ENCODE measurements at places on chromosomes 1 and 21.

DNA sequence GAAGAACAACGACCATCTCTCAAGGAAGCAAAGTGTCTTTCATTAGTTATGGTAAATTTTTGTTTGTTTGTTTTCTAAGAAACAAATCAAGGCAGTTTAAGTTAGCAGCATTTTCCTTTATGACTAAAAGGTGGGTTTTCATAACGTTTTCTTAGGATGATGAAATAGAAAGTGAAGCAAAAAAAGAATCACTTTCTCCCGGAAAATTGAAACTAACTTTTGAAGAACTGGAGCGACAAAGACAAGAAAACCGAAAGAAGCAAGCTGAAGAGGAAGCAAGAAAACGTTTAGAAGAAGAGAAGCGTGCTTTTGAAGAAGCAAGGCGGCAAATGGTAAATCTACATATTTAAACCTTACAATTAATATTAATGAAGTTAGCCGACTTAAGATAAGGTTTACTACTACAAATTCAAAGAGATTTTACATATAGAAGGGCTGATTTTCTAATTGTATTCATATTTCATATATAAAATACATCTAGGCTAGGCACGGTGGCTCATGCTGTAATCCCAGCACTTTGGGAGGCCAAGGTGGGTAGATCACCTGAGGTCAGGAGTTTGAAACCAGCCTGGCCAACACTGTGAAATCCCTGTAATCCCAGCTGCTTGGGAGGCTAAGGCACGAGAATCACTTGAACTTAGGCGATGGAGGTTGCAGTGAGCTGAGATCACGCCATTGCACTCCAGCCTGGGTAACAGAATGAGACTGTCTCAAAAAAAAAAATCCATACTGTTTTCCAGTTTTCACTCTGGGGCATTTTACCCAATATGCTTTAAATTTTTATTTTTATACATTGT, 38.3 kb downstream of the NEXN start:
- DNase-seq: no peak

DNA sequence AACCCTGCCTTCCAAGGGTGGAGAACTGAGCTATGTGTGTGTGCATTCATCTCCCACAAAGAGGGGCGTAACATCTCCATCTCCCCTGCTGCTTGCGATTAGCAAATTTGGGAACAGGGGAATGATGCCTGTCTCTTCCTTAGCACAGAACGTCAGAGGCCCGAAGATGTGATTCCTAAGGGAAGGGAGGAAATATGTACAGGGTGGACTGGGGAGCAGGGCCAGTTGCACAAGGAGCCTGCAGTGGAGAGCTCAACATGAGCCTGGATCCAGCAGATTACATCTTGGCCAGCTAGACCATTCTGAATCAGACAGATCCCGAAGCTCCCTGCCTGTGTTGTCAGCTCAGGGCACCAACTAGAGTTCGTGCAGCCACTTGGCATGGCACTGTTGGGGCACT, 118.1 kb downstream of the NGF start:
- DNase-seq: no peak

- no peak for DNase-seq
Observed at GRCh38 chr21:15695241-15695640, 34.5 kb upstream of the USP25 start.

- DNase-seq: no peak
Observed at GRCh38 chr1:11126569-11126968, 26.9 kb upstream of the EXOSC10 start.

GRCh38 chr1:109083501-109083900, 7.1 kb upstream of the TMEM167B start:
- no peak for DNase-seq

GRCh38 chr21:41709965-41710822, 56.7 kb downstream of the RIPK4 start:
- no peak for DNase-seq

- peak; percentile 57 for DNase-seq
Observed at GRCh38 chr1:91282695-91283420, 121.8 kb downstream of the HFM1 start.

- no peak for DNase-seq
Observed at GRCh38 chr1:226603022-226603857, 54.7 kb downstream of the STUM start.

DNA sequence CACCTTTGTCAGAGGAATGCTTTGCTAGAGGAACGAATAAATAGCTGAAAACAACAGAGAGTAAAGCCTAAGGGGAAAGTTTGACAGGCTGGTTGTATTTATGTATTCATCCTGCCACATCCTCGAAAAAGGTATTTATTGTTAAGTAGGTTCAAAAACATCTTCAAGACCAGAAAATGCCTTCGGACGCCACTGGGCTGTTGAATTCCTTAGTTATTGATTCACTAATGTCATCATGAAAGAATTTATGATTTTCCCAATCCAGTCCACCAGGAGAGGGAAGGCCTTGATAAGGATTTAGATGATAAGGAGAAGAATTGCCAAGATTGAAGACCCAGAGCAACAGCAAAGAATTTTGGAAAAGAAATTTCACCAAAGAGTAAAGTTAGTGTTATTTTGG, 35.2 kb upstream of the MAB21L3 start:
- DNase-seq: no peak

DNA sequence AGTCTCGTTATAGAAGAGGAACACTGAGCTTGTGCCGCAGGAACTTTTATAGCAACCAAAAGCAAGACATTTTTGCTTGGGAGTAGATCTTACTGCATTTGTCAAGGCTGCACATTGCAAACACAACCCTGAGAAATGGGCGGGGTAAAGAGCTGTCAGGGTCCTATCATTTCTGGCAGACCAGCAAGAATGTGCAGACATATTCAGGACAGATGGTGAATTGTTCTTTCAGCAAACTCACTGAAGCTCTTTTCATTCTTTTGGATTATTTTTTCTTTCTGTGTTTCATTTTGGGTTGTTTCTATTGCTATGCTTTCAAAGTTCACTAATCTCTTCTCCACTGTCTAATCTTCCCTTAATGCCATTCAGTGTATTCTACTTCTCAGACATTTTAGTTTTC, 5.1 kb upstream of the ACTN2 start:
- DNase-seq: no peak

DNA sequence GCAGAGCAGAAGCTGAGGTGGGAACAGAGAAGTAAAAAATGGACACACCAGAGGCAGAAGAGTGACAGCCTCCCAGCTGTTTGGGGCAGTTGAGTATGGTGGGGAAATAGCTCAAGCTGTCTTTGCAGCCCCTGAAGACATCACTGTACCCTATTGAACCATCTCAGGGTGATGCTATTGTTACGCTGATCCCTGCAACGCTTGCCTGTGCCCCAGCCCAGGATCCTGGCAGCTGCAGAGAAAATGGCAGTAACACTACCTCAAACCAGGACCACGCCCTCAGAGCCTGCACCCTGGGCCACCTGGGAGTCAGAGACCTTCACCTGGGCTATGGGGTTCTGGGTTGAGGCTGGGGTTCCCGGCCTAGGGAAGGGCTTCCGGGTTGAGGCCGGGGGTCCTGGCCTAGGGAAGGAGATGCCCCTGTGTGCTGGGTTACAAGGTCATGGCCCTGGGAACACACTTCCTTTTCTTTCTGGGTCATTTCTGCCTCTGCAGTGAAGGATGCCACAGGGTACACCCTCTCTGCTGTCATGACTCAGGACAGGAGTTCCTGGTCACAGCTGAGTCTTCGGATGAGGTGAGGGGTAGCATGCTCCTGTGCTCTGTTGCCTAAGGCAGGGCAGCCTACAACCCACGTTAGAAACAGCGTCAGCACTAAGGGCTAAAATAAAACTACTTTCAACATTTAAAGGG, 11.6 kb downstream of the BSND start:
- DNase-seq: no peak

DNA sequence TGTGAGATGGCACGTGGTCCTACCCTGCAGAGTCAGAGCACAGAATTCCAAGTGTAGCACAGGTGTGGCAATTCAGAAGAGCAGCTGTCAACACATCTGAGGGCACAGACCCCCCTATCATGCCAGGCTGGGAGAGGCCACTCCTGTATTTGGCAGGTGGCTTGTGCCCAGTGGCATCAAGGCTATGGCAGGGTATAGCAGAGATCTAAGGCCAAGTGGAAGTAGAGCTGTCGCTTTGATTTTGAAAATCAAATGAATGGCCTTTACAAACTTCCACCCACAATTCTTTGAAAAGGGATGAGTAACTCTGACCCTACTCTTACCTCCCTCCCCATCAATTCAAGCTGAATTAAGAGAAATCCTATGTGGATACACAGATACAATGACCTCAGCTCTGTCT, 13.4 kb downstream of the C1orf116 start:
- no peak for DNase-seq

- DNase-seq: no peak
Observed at GRCh38 chr1:192518700-192519099, 56.9 kb upstream of the RGS1 start.

- DNase-seq: no peak
Observed at GRCh38 chr1:61426885-61427284, 298.1 kb downstream of the TM2D1 start.

GRCh38 chr1:231571904-231572303, 43.4 kb downstream of the TSNAX start:
- no peak for DNase-seq

DNA sequence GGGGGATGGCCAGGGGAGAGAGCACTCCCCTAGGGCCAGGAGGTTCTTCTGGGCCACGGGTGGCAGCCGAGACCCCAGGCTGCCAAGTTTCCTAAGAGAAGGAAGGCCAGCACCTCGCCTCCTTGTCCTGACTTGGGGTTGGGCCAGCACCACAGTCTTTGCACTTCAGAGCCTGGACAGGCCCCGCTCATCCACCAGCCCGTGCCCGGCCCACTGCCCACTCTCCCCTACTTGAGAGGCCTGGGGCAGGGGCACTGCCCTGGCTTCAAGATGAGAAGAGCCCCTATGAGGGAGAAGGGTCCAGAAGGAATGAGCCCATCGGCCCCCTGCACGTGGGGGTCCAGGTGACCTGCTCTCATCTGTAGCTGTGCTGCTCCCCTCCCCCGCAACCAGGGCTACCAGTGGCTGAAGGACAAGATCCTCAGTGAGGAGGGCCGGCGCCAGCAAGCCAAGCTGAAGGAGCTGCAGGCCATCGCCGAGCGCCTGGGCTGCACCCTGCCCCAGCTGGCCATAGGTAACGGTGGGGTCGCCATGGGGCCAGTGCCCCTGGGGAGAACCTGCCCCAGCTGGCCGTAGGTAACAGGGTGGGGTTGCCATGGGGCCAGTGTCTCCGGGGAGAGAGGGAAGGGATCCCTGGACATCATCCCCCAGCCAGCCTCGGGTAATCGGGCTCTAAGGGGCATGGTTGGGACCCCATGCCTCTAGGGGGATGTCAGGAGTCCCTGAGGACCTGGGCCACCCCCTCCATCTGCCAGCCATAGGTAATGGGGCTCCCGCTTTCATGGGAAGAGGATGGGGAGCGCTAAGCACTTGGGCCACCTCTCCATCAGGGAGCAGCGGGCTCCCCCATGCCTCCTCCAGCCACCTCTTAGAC, 50.8 kb downstream of the KCNAB2 start:
- no peak for DNase-seq

- DNase-seq: no peak
Observed at GRCh38 chr1:168372307-168372706, 91.6 kb downstream of the TBX19 start.

DNA sequence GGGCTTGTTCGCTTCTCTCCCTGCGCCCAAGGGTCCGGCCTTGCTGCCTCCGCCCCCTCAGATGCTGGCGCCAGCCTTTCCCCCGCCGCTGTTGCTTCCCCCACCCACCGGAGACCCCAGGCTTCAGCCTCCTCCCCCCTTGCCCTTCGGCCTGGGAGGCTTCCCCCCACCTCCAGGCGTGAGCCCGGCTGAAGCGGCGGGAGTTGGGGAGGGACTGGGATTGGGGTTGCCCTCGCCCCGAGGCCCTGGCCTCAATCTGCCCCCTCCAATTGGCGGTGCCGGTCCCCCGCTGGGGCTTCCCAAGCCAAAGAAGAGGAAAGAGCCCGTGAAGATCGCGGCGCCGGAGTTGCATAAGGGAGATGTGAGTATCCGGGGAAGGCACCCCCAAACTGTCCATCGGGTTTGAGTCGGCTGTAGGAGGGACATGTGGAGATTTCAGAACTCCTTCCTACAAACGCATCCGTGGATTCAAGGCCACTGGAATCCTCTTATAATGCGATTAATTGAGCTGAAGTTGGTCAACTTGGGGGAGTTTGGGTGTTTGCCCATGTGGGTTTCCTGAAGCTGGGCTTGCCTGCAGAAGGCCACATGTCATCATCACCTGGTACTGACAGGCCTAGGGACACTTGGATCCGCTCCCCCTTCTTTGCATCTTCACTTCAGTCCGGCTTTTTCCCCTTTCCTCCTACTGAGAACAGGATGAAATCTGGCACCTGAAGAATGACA, 707 bp downstream of the PRCC start:
- DNase-seq: no peak

DNA sequence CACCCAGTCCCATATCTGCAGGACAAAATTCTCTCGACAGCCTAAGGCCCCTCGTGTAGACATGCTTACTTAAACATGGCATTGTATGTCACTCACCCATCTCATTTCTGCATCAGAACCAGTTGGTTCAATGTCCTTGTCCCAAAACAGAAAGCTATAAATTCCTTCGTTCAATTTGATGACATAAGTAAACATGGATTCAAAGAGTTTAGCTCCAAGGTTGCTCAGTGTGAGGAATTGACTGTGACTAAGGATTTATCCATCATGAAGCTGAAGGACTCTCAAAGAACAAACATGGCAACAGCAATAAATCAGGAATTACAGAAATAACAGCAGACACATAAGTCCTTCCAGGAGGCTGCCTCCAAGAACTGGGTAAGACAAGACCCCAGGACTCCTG, 237.2 kb downstream of the TOMM20 start:
- DNase-seq: no peak

- DNase-seq: no peak
Observed at GRCh38 chr1:228058949-228059633, 23.4 kb upstream of the ARF1 start.

- no peak for DNase-seq
Observed at GRCh38 chr1:22163564-22163963, 20.7 kb upstream of the WNT4 start.

DNA sequence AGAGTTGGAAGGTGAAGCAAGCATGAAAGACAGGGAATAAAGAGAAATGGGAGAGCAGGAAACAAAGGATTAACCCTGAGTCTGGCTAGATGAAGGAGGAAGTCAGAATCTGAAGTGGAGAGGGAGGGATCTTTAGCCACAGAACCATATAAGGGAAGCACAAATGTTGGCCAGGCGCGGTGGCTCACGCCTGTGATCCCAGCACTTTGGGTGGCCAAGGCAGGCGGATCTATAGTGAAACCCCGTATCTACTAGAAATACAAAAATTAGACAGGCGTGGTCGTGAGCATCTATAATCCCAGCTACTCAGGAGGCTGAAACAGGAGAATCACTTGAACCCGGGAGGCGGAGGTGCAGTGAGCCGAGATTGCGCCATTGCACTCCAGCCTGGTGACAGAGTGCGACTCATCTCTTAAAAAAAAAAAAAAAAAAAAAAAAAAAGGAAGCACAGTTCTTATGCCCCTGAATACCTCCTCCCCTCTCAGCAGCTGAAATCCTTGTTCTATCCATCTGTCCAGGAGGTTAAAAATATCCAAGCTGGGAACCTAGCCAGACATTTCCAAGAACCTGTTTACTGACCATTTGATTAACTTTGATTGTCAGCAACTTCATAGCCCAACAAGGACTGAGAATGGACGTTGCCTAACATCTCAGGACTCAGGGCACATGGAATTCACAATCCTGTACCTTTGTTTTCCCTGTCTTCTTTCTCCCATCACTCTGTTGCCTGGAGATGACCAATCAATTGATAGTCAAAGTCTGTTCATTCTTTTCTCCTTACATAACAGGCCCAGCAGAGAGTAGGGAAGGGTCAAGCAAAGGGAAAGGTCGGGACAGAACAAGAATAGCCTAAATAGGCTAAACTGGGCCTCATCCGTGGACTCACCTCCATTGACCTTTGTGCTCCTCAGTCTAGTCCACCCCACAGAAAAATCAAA, 10.6 kb downstream of the TXNIP start:
- DNase-seq: no peak
